Left renal cortex interstitium (tissue), 4 donors: ENCODE measurements at places on chromosomes 1 and 21. TPM values are rescaled to one million over a fixed set of nuclear protein-coding genes. Genes with fewer than 3 reads are reported as not detected.

ENAH gene
- polyA plus RNA-seq = 103 TPM

SETD4 gene
- polyA plus RNA-seq = 27.4 TPM

AKR1A1 gene
- 294 TPM for polyA plus RNA-seq

SPRR2F gene
- polyA plus RNA-seq = not detected

SEMA4A gene
- polyA plus RNA-seq = 20.8 TPM

SLFNL1 gene
- 1.2 TPM for polyA plus RNA-seq

TTC22 gene
- polyA plus RNA-seq = 8.8 TPM

WNT4 gene
- polyA plus RNA-seq = 6.2 TPM

SHE gene
- polyA plus RNA-seq = 12.6 TPM

LRRC7 gene
- 12.9 TPM for polyA plus RNA-seq

PRKCZ gene
- polyA plus RNA-seq = 28.9 TPM

HAO2 gene
- polyA plus RNA-seq = 107 TPM

TNFRSF18 gene
- polyA plus RNA-seq = 0.31 TPM

VANGL1 gene
- 13.8 TPM for polyA plus RNA-seq

LMX1A gene
- not detected for polyA plus RNA-seq

PLA2G2F gene
- polyA plus RNA-seq = 0.65 TPM

SPRR2D gene
- not detected for polyA plus RNA-seq

TSPAN2 gene
- polyA plus RNA-seq = 38.3 TPM

SPRR1A gene
- polyA plus RNA-seq = not detected

DPT gene
- 0.64 TPM for polyA plus RNA-seq

NR5A2 gene
- polyA plus RNA-seq = 2.3 TPM

TEX50 gene
- polyA plus RNA-seq = not detected

FCRL1 gene
- 0.27 TPM for polyA plus RNA-seq

IFI16 gene
- 64.7 TPM for polyA plus RNA-seq

HUNK gene
- 17.6 TPM for polyA plus RNA-seq

TMED5 gene
- polyA plus RNA-seq = 100 TPM

RGS8 gene
- not detected for polyA plus RNA-seq

ANKRD65 gene
- 5.1 TPM for polyA plus RNA-seq

RIMS3 gene
- 1.4 TPM for polyA plus RNA-seq

CENPF gene
- 76.7 TPM for polyA plus RNA-seq

CLCA4 gene
- polyA plus RNA-seq = not detected

KRTAP11-1 gene
- not detected for polyA plus RNA-seq

UBXN10 gene
- polyA plus RNA-seq = 4.9 TPM

PIP5K1A gene
- polyA plus RNA-seq = 76.7 TPM

NCAM2 gene
- 16.9 TPM for polyA plus RNA-seq

STPG1 gene
- polyA plus RNA-seq = 12.6 TPM

RNU1-2 gene
- not detected for polyA plus RNA-seq

C1orf87 gene
- polyA plus RNA-seq = 0.29 TPM

HSPB7 gene
- 6.0 TPM for polyA plus RNA-seq

MASP2 gene
- polyA plus RNA-seq = 3.3 TPM

CCDC17 gene
- 1.7 TPM for polyA plus RNA-seq

BRDT gene
- not detected for polyA plus RNA-seq

RGSL1 gene
- polyA plus RNA-seq = not detected

GPR161 gene
- polyA plus RNA-seq = 20.7 TPM

RAB42 gene
- polyA plus RNA-seq = 2.1 TPM

TNNT2 gene
- polyA plus RNA-seq = 49.6 TPM

EDARADD gene
- polyA plus RNA-seq = 5.9 TPM

RGS13 gene
- polyA plus RNA-seq = not detected

CFHR5 gene
- not detected for polyA plus RNA-seq
